ENCODE measurements at places on chromosomes 11 and 22.

- DNase-seq: no peak
These were observed 1047.7 kb downstream of the BRD1 start for GRCh38 chr22:48779661-48780596.

DNA sequence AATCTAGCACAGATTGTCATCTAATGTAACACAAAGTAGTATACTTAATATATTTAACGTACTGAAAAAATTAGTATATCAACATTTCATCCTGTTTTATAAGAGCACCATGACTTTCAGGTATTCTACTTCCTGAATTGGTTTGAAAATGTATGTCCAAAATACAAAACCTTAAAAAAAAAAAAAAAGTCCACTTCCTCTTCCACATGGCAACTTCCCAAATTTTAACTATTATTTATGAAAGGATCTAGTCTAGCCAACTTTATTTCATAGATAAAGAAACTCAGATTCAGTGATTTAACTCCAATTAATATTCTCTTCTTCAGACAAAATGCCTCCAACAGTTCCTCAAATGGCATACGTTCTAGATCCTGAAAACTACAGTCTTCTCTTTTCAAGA, 44.0 kb downstream of the PIK3C2A start:
- DNase-seq: no peak

DNA sequence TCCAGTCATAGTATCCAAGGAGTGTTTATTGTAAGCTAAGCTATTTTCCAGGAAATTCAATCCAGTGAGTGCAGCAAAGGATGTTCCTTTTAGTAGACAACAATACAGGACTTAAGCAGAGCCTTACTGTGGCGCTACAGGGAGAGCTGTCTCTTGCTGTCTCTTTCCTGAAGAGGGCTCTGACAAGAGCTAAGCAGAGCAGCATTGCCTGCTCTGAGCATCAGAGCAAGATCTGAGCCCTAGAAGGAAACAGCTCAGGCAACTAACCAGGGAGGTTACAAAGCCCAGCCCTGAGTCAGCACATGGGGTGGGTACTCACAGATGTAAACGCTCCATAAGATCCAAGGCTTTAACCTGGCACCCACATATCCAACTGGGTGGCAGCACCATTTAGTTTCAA, 8.0 kb downstream of the LAYN start:
- DNase-seq: no peak

DNA sequence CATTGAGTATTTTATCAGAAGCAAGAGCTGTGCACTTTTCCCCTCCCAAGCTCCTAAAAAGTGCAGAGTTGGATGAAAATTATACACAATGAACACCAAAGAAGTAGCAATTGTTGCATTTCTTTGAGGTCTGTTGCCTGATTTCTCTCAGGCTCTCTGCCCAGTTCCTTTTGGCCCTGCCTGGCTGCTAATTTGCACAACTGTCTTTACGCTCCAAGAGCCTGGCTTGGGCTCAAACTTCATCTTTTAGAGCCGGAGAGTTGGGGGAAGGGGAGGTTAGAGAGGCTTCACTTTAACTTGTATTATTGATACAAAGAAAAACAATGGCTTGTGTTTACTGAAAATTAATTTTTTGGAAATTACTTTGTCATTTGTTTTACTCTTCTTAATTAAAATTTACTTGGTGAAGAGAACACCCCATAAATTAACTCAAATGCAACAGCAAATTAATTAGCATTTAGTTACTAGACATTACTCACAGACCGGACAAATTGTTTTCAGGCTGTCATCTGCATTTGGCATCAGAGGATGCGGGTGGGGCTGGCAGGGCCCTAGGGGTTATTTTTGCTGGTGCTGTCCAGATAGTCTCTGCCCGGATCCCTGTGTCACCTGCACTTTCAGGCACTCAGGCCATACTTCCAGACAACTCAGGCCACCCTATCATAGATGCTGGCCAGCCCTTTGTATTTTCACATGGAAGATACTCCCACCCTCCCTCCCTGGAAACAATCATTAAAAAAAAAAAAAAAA, 407.3 kb downstream of the NXPE2 start:
- DNase-seq: no peak
